ENCODE measurements at places on chromosomes 6 and 20. TPM values are rescaled to one million over a fixed set of nuclear protein-coding genes. Genes with fewer than 3 reads are reported as not detected.

DNA sequence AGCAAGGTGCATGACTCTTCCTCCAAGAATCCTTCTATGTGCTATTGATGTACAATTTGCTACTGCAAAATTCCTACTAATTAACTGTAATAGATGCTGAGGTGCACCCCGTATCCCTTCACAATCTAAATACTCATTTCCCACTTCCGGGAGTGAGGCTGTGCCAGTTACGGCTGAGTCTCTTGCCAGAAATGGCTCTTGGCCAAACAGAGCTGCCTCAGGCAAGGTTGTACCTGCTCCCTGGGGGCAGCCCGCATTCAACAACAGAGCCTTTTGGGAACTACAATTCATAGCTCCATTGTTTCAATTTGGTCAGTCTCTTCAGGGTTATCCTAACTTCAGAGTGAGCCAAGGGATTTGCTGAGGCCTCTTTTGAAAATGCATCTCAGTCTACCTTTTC, 789.8 kb upstream of the MAP3K7 start:
- DNase-seq, result no peak

GRCh38 chr6:3228771-3229565, 1.5 kb upstream of the TUBB2B start:
- no peak for DNase-seq

- DNase-seq, result no peak
These were observed 78.4 kb downstream of the AHI1 start for GRCh38 chr6:135419162-135419561.

DNA sequence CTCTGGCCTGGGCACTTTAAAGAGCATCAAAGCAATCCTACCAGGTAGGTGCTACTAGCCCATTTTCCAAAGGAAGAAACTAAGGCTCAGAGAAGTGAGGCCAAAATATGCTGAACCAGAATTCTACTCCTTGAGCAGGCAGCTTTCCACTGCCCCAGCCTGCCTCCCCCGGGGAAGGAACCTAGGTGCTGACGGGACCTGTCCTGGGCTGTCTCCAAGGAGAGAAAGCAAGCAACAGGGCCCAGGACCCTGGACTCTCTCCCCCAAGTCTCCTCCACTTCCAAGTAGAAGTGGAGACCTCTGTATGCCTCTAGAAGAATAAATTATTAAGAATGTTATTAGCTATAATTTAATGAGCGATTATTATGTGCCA, 159.5 kb downstream of the MRPL14 start:
- no peak for DNase-seq

DNA sequence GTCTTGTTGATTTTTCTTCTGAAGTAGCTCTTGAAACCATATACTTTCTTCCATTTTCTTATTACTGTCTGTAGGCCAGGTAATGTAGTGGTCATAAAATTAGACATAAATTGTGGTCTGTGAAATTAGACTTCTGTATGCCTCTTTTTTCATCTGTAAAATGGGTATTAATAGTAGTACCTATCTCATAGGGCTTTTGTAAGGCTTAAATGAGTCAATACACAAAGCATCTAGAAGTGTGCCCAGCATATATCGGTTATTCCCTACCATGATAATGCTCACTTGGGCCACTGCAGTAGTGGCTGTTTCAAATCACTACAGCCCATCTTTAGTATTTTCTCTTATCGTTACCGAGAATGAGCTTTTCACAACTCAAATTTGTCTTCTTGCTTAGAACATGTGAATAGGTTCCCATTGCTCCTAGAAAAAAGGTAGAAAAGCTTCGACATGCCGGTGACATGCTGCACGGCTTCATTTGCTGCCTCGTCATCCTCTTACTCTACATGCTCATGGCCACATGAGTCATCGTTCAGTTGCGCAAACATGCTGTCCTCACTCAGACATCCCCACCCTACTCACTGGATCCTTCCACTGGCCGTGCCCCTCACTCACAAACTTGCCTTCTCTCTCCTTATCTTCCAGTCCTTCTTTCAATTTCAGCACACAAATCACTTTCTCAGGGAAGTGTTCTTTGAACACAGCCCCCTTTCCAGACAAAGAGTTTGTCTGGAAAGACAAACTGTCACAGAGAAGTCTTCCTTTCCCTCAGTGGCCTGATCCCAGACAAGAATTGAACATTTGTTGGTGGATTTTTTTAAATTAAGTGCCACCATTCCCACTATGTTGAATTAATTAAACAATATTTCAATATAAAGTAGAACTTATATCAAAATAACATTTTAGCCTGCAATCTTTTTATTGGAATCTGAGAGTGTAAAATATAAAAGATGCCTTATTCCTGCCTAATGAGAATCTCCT, 32.2 kb upstream of the ERVFRD-1 start:
- peak; percentile 89 for DNase-seq

Gene MICB
- 3.3 TPM for total RNA-seq

Gene ZNF391
- 5.0 TPM for total RNA-seq

DNA sequence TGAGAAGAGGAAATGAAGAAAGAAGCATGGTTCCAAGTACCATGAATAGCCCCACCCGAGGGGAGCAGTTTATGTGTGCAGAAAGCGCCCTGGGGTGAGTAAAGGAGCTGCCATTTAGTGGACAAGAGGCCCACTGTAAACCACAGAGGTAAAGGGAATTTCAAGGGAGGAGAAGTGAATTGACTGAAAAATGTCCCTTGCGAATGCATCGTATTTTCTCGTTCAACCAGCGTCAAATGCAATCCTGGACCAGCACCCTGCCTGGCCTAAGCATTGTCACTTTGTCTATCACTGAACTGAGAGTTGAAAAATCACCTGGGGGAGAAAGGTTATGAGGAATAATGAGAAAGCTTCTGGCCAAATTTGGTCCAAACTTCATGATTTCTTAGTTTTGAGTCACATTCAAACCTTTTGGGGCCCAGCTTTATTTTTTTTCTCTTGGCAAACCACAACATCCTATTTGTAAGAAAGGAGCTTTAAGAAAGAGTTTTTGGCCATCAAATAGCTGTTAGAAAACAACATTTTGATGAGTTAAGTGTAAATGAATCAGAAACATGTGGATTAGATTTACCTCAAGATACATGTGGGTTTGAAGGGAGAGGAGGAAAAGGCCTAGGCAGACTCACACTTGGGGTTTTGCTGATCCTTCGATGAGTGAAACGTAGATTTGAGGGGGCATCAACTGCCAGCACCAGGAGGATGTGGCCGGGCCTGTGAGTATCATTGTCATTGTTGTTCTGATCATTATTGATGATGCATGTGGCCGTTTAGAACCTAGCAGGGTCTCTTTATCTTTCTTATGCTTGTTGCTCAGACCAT, 214.0 kb downstream of the CLIC5 start:
- no peak for DNase-seq

Gene WFDC2
- total RNA-seq, result 0.42 TPM

Gene ASIP
- total RNA-seq, result 0.46 TPM

- DNase-seq, result no peak
These were observed 23.7 kb upstream of the SIRT5 start for GRCh38 chr6:13550656-13551055.

DNA sequence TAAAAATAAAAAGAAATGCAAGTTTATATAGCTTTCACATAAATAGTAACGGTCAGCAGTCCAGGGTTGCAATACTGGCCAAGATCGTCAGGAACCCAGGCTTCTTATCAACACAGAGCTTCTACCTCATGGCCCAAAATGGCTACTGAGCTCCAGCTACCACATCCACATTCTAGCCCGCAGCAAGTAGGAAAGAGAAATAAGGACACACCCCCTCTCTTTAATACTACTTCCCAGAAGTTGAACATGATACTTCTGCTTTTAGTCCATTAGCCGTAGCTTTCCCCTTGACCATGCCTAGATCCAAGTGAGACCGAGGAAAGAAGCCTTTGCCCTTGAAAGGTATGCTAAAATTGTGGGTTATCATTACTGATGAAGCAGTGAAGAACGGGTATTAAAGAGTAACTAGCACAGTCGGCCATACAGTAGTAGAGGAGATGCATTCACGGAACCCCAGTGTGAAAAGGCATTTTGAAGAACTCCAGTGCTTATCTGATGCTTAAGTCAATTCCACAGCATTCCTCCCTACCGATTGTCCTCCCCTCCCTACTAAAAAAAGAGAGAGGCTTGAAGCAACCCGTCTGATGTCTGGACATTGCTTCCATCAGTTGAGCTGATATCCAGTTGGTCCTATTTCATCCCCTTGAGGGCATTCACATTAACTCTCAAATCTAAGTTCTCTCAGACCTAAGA, 226.9 kb upstream of the RREB1 start:
- no peak for DNase-seq

- DNase-seq, result no peak
These were observed 188.8 kb downstream of the TMEM242 start for GRCh38 chr6:157134402-157135047.

GRCh38 chr20:19911810-19912382, 105.3 kb upstream of the NAA20 start:
- no peak for DNase-seq
